Activated CD4-positive, CD25-positive, alpha-beta regulatory T cell treated with anti-CD3 and anti-CD28 coated beads, Interleukin-2, amount 50 U/mL, for 24 hours (primary cell): ENCODE measurements at places on chromosomes 13 and 19.

DNA sequence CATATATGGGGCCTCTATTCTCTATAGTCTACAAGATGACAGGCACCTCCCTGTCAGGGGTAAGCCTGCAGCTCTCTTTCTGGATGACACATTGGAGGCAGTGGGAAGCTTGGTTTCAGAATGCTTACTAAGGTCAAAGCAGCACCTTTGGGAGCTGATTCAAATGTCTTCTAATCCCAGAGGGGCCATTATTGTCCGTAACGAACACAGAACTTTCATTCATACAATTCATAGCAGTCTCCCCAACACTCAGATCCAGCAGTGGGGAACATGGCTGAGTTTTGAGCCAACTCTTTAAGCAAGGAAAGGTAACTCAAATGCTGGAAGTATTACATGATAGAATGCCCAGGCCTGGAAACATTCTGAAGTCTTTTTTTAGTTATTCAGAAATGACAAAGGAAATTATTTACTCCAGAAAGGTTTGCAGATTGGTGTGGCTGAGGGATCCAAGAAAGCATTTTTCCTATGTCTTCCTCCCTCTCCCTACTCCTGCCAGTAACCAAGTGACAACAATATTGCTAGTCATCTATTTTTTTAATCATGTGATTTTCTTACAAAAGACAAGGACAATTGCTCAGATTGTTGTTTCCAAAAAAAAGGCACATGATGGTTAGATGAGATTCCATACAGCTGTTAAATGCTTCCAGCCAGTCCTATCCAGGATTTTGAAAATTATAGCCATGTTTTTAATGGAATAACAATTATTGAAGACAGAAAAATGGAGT is 118.7 kb downstream of the FOXO1 start:
- no peak for ATAC-seq

DNA sequence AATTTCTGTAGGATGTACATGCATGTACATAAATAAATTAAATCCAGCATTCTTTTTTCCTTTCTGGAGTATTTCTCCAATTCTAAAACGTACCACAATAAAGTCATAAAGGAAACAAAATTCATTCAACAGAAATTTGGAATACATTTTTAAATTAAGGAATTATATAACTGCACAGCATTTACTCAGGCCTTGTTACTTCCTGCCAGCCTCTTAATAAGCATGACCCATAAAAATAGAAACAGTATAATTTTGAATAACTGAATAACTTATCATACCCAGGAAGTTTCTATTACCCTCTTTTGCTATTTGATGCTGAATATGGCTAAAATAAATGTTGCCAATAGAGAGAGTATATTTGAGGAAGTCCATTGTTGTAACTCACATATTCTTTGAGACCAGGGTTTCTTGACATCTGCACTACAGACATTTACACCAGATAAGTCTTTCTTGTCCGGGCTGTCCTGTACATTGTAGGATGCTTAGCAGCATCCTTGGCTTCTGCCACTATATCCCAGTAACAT is 178.2 kb downstream of the KLF12 start:
- no peak for ATAC-seq

- no peak for ATAC-seq
These were observed 28.6 kb downstream of the WDFY2 start for GRCh38 chr13:51612867-51613266.

DNA sequence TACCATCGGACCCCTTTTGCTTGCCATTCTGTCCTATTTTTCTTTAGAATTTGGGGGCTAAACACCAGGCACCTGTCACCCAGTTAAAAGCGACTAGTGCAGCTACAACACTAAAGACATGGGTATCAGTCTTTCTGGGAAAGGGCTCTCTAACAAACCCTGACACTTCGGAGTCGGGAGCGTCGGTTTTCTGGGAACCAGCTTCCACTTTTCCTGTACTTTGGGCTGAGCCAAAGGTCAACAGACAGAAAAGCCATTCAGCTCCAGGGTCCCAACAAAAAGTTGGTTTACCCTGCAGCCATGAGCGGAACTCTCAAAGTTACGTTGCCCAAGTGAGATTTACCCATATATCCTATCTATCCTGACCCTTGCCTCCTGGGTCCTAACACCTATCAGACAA is 337.0 kb upstream of the SLITRK5 start:
- no peak for ATAC-seq

GRCh38 chr19:1839658-1840540 is 8.4 kb downstream of the REXO1 start:
- ATAC-seq, result no peak

- ATAC-seq, result no peak
These were observed 253.7 kb upstream of the RXFP2 start for GRCh38 chr13:31485651-31486051.

DNA sequence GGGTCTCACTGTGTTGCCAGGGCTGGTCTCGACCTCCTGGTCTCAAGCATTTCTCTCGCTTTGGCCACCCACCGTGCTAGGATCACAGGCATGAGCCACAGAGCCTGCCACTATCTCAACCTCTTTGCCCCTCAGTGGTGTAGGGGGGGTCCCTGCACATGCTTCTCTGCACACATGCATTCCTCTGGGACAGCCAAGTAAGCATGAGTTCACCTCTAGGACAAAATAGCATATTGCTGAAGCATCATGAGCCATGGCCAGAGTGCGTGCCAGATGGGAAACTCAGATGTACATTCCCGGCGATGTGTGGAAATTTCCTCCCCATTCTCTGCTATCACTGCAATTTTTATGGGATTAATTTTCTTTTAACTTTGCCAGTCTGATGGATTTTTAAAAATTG is 23.1 kb downstream of the CHAF1A start:
- no peak for ATAC-seq

DNA sequence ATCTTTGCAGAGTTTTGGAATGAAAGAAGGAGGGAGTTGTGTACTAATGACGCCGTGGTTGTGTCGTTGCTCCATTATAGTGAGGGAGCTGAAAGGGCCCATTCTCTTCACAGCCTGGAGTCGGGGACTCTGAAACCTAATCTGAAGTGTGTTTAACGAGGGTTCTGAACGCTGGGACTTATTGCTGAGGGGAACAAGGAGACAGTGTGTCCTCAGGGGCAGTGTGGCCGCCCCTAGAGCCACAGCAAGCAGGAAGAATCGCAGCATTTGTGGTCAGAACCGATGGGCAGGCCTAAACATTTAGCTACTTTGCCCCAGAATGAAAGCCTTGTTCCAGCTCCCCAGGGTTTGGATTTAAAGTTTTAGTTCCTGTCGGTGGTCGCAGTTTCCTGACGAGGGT is 156.4 kb upstream of the RNF113B start:
- no peak for ATAC-seq

DNA sequence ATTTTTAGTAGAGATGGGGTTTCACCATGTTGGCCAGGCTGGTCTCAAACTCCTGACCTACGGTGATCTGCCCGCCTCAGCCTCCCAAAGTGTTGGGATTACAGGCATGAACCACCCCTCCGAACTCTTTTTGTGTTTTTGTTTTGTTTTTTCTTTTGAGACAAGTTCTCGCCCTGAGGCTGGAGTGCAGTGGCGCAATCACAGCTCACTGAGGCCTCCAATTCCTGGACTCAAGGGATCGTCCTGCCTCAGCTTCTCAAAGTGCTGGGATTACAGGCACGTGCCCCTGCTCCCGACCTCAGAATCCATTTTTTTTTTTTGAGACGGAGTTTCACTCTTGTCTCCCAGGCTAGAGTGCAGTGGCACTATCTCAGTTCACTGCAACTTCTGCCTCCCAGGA is 11.4 kb downstream of the SIX5 start:
- no peak for ATAC-seq
